ENCODE measurements at places on chromosomes 5 and 9. TPM values are rescaled to one million over a fixed set of nuclear protein-coding genes. Genes with fewer than 3 reads are reported as not detected.

The ACOT12 gene
- total RNA-seq: not detected

The TMEM232 gene
- 0.94 TPM for total RNA-seq

The ADAM19 gene
- 11.2 TPM for total RNA-seq

The TAF11L13 gene
- total RNA-seq: not detected

The ZFP37 gene
- not detected for total RNA-seq

The OBP2B gene
- not detected for total RNA-seq

The BTNL8 gene
- total RNA-seq: 0.13 TPM

The FAM193B gene
- 61.4 TPM for total RNA-seq

The SELENOP gene
- 0.16 TPM for total RNA-seq

The PCDHA7 gene
- not detected for total RNA-seq

All from HT-29 (cell line).